Cardiac ventricle fibroblast (primary cell): ENCODE measurements at places on chromosomes 3 and 15. TPM values are rescaled to one million over a fixed set of nuclear protein-coding genes. Genes with fewer than 3 reads are reported as not detected.

Gene CLK3
- 42.1 and 53.0 TPM in 2 replicates for total RNA-seq

Gene ZNF35
- total RNA-seq: 5.1 and 7.4 TPM in 2 replicates

Gene ACKR2
- total RNA-seq: 0.39 and 1.00 TPM in 2 replicates

Gene ZNF80
- not detected in 2 replicates for total RNA-seq

Gene CTXN2
- not detected in 2 replicates for total RNA-seq

Gene LRRIQ4
- total RNA-seq: not detected in 2 replicates

Gene A4GNT
- total RNA-seq: not detected in 2 replicates

Gene SRGAP3
- 2.8 and 3.7 TPM in 2 replicates for total RNA-seq

Gene ZNF660
- 0.94 and 1.3 TPM in 2 replicates for total RNA-seq

Gene CD200R1
- not detected in 2 replicates for total RNA-seq

Gene PLIN1
- 15.8 and 16.5 TPM in 2 replicates for total RNA-seq

Gene SAMMSON
- total RNA-seq: not detected in 2 replicates

Gene ZMYND10
- total RNA-seq: 0.06 and 0.24 TPM in 2 replicates

Gene LIPH
- total RNA-seq: 1.9 and 2.3 TPM in 2 replicates

Gene RYR3
- 0.06 and 0.10 TPM in 2 replicates for total RNA-seq

Gene USP8
- 22.8 and 25.7 TPM in 2 replicates for total RNA-seq
